Hematopoietic multipotent progenitor cell treated with erythropoietin and hydrocortisone succinate and interleukin-3 and kit ligand, for 8 days (in vitro differentiated cells): ENCODE measurements at places on chromosomes 2 and 18.

- DNase-seq = peak; percentile 12
These were observed 53.2 kb upstream of the CYRIA start for GRCh38 chr2:16718576-16719484.

DNA sequence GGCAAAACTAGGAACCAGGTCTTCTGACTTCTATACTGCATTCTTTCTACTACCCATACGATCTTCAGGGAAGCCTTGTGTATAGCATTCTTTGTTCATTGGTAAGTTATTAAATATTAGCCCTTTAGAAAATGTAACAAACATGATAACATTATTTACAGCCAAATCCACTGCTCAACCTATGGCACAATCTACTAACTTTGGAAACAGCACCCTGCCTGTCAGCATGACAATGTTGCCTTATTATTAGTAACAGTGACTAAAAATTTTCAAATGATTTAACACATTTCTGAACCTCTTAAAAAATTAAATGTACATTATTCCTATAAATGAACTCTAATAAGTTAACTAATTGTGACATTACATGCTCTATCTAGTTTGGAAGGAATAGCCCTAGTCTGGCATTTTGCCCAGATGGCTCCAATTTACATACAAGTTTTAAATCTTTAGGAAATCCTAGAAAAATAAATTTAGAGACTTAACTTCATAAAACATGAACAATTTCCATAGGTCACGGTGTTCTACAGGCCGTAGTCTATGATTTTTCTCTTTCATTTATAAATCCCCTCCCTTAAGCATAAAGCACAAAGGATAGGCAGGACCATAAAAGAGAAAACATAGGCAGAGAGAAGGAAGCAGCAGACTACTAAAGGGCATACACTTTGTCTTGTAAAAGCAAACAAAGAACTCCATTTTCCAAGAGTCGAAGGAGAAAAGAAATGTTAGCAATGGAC, 33.7 kb downstream of the YES1 start:
- peak; percentile 11 for DNase-seq

DNA sequence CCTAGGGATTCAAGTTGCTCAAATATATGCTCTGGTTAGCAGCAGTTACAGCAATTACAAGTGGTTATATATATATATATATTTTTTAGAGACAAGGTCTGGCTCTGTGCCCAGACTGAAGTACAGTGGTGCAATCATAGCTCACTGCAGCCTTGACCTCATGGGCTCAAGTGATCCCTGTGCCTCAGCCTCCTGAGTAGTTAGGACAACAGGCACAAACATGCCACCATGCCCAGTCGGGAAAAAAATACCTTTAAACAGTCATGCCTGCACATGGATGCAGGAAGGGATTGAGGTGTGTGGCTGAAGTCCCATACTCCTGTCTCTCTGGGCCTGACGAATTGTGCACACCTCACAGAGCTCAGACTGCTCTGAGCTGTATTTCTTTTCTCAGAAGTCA, 19.6 kb upstream of the DNAH7 start:
- no peak for DNase-seq

DNA sequence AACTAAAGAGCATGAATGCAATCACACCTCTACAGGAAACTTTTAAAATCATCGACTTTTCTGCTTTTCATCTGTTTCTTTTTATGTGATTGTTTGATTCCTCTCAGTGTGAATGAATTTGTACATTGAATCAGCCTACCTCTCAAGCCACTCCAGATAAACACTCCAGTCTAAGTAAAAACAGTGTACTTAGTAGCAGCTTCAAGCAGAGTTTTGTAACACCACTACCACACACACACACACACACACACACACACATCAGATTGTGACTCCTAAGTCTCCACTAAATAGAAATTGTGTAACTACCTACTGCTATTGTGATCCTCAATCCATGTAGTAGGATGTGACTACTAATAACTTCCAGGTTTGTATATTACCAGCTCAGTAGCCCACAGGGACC, 65.3 kb upstream of the EPB41L5 start:
- no peak for DNase-seq

DNA sequence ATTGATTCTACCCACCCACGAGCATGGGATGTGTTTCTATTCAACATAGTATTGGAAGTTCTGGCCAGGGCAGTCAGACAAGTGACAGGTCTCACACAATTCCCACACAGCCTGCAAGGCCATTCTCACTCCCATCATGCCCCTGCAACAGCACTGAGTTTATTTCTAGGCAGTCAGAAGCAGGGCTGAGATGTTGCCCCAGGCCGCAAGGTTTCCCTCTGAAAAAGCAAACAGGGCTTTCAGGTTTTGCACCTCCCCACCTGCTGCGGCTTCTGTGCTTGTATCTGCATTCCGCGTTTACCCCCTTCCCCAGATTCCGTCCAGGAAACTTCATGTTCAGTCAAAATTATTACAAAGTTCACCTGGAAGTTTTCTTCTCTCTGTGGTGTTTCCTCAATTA, 9.4 kb upstream of the TACR1 start:
- DNase-seq = no peak

DNA sequence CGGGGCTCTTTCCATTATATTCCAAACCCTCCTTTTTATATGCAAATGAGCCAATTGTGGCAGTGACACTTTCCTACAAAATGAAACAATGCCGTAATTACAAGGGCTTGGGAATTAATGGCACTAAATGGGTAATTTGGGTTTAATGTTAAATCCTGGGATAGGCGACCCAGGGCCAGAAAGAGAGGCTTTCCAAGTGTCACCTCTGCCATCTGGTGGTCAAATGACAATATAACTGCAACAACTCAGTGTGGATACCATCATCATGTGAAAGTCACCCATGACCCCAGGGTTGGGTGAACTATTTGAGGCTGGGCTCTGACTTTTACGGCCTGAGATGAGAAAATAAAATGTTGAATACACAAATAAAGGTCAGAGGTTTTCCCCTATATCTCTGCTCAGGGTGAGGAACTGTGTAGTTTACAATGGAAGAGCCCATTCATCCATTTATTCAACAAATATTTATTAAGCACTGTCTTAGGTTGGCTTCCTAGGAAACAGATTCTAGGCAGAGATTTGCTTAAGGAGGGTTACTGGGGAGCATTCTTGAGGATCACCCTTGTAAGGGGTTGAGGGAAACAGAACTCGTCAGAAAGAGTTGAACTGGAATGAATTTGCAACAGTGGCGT, 13.6 kb upstream of the THADA start:
- DNase-seq = peak; percentile 72

- DNase-seq = no peak
These were observed 5.6 kb upstream of the SMIM21 start for GRCh38 chr18:75433098-75433497.

DNA sequence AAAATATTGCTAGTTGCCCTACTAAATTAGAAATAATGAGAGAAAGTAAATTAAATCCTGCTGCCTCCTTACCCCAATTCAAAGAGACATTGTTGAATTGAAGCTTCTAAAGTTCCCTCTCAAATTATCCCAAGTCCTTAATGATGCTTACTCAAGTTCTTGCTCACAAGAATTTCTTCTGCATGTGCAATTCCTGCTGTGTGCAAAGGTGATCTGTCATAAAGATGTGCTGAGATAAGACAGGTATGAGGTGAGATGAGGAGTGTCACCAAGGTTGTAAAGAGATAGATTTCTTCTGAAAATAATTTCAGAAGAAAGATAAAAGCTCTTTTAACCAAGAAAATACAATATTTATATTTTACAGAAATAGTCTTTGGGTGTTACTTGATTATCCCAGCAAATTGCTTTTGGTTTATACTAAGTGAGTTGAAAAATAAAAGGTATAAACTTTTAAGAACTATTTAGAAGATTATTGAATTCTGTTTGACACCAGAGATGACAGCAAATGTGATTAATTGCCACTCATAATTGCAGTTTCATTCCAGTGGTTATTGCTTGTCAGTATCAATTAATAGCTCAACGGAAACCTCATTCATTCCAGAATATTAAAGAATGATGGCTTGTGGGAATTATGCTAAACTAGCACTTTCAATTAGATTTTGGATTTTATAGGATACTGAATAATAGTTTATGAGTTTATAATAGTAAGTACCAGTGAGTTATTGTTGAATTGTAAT, 674.3 kb downstream of the STK39 start:
- DNase-seq = no peak

DNA sequence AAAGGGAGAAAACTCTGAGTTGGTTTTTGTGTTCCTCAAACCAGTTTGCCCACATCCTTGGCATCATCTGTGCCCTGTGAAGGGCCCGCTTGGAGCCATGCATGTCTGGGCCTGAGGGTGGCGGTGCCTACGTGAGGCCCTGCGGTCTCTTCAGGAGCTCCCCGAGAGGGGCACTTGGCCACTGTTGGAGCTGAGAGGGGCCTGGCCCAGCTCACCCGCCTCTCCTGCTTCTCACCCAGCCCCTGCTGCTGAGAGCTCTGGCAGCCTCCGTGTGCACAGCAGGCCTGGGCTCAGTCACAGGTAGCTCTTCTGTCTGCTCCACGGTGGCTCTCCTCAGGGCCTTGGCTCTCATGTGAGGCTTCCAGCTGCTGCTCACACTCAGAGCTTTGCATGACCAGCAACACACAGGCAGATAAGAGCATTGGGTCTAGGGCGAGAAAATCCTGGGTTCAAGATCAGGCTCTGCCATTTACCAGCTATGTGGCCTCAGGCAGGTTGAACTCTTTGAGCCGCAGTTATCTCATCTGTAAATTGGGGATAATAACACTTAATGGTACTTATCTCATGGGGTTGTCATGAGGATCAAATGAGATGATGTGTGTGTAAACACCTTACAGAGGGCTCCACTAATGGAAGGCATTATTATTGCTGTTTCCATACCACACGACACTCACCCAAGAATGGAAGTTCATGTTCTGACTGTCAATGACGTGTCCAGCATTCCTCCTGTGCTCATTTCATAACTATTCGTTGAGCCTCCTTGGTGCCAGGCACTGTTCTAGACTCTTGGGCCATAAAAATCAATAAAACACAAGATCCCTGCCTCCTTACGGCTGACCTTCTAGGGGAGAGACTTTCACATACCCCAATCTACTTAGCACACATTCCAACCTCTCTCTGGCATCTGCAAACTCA, 41.6 kb upstream of the PLB1 start:
- DNase-seq = no peak

DNA sequence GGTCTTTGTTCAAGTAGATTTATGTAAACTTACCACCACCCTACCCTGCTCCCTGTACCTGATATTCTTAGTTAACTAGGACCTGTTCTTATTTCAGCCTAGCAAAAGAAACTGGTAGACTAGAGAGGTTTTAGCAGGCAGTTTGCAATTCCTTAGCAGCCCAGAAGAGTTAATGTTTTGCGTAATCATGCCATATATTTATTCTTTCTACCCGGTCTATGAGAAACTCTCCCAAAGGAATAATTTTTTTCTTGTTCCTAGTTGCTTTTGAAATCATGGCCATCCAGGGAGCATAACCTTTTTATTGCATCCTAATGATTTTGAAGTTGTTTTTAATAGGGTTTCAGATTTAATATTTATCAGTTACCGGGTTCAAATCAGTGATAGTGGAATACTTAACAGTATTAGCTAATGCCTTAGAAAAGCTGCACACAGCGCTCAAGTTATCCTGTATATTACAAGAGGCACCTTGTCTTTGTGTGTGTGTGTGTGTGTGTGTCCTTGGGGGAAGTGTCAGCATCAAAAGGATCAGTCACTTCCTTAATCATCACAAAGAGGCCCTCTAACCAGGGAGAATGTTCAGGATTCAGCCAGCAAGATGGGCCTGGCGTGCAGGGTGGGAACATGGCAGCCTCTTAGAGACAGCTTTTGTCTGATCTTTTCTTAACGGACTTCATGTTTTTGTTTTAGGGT, 52.9 kb downstream of the CABLES1 start:
- DNase-seq = no peak

DNA sequence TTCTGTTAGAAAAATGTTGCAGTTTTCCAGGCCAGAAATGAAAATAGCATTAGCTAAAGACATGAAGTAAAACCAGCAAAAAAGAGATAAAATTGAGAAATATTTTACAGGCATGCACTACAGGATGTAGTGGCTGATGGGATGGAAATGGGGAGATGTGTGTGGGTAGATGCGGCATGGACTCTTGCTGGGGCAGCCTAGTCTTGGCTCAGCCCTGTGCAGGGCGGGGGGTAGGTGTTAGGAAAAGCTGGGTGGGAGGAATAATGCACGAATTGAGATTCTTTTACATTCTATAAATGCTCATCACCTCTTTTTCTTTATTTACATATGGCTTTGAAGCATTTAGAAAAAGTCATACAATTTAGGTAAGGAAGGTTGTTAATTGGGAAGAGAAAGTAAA, 334.2 kb downstream of the NUP35 start:
- DNase-seq = no peak

GRCh38 chr2:127649100-127649611, 3.2 kb downstream of the GPR17 start:
- no peak for DNase-seq

GRCh38 chr18:54251606-54252390, 17.5 kb upstream of the POLI start:
- DNase-seq = no peak

DNA sequence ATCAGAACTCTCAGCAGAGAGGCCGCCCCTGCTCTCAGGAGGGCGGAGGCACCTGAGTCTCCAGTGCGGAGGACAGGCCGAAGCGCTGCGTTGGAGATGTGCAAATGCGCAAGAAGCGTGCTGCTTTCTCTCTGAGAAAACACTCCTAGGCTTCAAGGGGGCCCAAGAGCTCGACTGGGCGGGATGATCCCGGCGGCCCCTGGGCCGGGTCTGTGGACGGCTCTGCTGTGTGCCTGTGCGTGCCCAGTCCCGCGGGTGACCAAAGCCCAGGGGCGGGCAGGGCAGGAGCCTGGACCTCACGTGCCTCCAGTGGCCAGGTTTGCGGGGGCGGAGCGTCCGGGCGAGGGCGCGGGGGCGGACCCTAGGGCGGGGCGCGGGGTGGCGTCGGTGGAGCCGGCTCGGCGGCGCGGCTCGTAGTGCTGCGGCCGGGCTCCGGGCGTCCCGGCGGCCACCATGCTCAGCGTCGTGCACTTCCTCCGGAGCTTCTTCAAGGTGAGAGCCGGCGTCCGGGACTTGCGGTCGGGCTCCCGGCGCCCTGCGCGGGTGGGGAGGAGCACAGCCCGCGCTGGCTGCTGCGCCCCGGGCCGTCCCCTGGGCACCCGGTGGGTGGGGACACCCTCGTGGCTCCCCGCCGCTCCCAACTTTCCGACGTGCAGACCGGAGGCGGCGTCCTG, at the start of gene ARHGEF4:
Gene ARHGEF4, plus strand, starts transcription at position 414 of the 674 bp plus-strand sequence. Its CDS starts 40 bp downstream, at position 454.
- DNase-seq = no peak

- peak; percentile 27 for DNase-seq
These were observed at the start of gene LYPD6 for GRCh38 chr2:149330127-149331022. Gene LYPD6 (plus strand): TSS chr2:149330587. CDS start chr2:149437709, 107,122 bp downstream.

GRCh38 chr18:71760541-71760940, 783.6 kb downstream of the CBLN2 start:
- no peak for DNase-seq

DNA sequence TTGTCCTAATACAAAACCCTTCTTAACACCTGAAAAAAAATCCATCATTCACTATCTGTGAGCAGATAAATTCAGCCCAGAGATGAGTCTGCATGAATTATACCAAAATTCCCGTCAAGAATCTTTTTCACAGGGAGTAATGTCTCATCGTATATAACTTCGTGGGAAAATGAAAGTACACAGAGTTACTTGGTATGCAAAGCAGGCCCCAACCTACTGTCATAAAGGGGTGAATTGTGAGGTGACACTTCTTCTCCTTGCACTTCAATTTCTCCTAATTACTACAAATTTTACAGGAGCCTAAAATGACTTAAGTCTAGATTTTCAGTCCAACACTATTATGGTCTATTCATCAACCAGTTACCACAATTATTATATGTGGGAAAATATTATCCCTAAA, 84.6 kb upstream of the CDH20 start:
- no peak for DNase-seq
